SK-MEL-5 (cell line): ENCODE measurements at places on chromosomes 2 and 18.

- peak; percentile 66 for DNase-seq
Measured at GRCh38 chr2:2527148-2527547, 196.1 kb upstream of the MYT1L start.

DNA sequence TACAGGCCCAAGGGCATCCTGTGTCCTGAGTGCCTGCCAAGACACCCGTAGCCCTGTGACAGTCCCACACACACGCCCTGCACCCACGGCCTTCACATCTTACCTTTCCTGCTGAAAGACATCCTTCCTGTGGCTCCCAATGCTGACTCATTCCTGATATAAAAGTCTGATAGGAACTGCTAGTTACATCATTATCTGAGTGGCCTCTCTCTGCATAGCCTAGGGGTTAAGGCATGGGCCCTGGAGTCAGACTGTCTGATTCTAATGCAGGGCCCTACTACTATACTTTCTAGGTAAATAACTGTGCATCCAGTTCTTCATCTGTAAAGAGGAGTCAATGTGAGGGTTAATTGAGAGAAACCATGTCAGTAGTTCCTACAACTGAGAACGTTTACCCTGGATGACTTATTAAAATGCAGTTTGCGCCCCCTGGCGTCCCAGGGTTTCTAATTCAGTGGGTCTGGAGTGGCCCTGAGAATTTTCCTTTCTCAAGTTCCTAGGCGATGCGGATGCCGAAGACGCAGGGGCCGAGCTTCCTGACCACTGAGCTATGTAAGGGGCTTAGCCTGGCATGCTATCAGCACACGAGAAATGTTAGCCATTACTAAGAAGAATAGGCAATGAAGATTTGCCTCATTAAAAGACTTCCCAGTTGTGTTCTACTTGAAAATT is 6.0 kb upstream of the GPR45 start:
- DNase-seq: peak; percentile 89

GRCh38 chr2:109157563-109158105 is 28.6 kb downstream of the SH3RF3 start:
- no peak for DNase-seq

- DNase-seq: no peak
Measured at GRCh38 chr2:23596316-23596885, 211.4 kb downstream of the KLHL29 start.

GRCh38 chr2:84711651-84712050 is 169.2 kb downstream of the TRABD2A start:
- no peak for DNase-seq

DNA sequence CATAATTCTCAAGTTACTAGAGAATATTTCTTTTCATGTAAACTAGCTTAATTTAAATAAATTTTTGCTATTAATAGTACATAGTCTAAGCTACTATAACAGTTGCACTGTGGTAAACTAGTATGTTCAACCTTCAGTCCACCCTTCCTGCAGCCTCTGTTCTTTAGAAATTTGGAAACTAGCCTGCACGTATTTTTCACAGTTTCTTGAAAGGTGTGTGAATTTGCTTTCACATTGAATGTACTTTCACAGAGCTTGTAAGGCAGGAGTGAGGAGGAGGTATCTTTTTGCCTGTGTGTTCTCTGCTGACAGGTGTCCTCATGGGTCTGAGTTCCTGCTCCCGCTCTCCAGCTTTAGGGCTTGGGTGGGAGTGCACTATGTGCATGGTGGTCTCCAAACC is 117.5 kb downstream of the ATP9B start:
- no peak for DNase-seq

- no peak for DNase-seq
Measured at GRCh38 chr2:20594048-20594750, 56.7 kb downstream of the HS1BP3 start.

DNA sequence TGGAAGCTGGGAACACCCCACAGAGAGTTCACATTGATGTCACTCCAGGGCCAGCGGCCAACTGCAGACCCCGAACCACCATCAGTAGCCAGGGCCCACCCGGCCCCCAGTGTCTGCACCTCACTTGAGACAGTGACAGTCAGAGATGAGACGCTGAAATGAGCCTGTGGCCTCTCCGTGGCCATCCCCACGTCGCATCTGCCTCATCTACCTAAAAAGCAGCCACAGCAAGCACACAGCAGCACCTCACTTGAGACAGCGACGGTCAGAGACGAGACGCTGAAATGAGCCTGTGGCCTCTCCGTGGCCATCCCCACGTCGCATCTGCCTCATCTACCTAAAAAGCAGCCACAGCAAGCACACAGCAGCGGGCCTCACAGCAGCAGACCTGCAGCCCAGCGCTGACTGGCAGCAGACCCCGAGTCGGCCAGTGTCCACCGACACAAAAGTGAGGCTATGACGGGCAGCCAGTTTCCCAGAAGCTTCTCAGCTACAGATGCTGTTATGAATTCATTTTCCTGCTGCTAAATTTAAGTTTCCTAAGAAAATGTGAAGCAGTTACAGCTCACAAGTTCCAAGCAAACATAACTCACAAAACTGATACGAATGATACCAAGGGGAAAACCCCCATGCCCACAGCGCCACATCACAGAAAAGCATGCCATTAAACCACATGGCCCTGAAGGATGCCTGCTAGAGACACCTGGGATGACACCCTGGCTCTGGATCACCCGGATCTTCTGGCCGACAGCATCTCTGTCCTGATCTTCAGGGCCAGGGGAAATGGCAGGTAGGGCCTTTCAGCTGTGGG is 27.7 kb downstream of the SNORC start:
- DNase-seq: no peak

- no peak for DNase-seq
Measured at GRCh38 chr2:110900191-110900590, 167.8 kb downstream of the ACOXL start.

DNA sequence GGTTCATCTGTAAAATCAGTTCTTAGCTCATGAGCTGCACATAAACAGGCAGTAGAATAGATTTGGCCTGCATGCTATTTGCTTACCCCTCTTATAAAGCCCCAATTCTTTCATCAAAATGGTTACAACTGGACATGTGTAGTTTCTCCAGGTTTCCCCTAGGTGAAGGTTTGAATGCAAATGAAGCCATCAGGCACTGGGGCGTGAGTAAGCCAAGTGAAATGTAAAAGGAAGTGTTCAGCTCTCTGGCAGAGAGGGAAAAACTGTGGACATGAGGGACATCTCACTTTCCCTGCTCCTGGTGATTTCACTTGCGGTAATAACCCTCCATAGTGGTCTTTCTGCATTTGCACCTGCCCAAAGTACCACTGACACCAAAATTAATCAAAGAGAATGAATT is 1402.3 kb upstream of the LRRTM1 start:
- DNase-seq: no peak
